Bone marrow (tissue), 2 donors: ENCODE measurements at places on chromosomes 1 and 21.

- DNase-seq: peak; percentile 18
Observed at GRCh38 chr1:183281553-183282091, 95.6 kb downstream of the LAMC2 start.

DNA sequence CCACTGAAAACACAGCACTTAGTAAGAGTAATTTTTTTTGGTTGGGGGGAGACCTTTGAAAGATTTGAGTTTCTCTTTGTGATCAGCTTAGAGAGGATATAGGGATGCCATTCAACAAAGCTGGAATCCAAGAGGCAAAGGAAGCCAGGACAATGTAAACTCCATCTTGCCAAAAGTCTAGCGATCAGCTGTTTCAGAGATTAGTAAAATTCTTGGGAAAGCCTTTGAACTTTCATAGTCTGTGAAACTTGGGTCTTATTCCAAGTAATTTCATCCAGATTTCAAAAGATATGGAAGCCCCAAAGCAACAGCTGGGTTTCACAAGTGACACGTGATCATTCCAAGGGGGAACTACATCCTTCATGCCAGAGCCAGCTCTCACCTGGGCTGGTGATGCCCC, 30.2 kb upstream of the TNR start:
- no peak for DNase-seq

GRCh38 chr1:37078866-37079265, 44.6 kb upstream of the GRIK3 start:
- DNase-seq: no peak

DNA sequence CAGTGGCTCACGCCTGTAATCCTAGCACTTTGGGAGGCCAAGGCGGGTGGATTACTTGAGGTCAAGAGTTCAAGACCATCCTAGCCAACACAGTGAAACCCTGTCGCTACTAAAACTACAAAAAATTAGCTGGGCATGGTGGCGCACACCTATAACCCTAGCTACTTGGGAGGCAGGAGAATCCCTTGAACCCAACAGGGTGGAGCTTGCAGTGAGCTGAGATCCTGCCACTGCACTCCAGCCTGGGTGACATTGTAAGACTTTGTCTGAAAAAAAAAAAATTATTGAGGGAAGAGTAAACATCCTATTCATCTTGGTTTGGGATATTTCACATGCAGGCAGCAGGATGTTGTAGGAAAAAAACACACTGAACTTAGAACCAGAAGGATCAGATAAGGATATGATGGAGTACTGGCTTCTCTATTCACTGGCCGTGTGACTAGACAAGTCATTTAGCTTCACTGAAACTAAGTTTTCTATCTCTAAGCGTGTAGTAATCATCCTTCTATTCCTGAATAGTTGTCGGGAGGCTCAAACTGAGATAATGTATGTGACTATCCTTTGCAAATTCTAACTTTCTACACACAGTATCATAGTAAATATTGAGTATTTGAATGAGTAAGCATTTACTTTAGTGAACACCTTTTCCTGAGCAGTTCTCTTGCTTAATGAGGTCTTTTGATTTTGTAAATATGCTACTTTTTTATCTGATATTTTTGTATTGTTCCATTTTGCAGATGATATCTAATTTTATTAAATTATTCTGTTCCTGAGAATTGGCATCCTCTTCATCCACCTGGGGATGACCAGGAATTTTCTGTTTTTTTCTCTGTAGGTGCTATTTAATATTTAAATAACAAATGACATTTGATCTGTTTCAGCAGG, 18.2 kb downstream of the CAP1 start:
- no peak for DNase-seq

GRCh38 chr21:29206445-29206844, 76.0 kb downstream of the MAP3K7CL start:
- DNase-seq: no peak

GRCh38 chr21:38759413-38759812, 46.3 kb upstream of the ETS2 start:
- DNase-seq: no peak
